Amniotic epithelial cell (primary cell): ENCODE measurements at places on chromosomes 5 and 9.

- DNase-seq: no peak
Observed at GRCh38 chr5:67102708-67103107, 93.9 kb downstream of the CD180 start.

DNA sequence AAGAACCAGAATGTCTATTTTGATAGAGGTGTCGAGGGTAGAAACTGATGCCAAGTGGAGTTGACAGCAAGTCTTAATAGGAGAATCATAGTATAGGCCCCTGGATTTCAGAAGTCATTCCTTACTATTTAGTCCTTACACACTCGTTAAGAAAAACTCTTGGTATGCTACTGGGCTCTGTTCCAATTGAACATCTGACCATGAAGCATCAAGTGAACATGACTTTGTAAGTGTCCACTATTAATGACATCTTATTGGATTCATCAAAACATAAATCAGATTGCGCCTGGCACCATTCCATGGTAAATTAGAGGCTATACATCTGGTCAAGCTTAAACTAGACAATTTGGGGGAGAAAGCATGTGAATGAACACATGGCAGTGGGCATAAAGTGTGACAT is 1056.5 kb upstream of the EDIL3 start:
- DNase-seq: no peak

- no peak for DNase-seq
Observed at GRCh38 chr5:50564079-50564478, 102.4 kb upstream of the PARP8 start.

GRCh38 chr5:61811052-61811451 is 479.0 kb downstream of the ZSWIM6 start:
- DNase-seq: no peak

GRCh38 chr5:139131921-139132432 is 66.2 kb downstream of the SIL1 start:
- DNase-seq: peak; percentile 26

DNA sequence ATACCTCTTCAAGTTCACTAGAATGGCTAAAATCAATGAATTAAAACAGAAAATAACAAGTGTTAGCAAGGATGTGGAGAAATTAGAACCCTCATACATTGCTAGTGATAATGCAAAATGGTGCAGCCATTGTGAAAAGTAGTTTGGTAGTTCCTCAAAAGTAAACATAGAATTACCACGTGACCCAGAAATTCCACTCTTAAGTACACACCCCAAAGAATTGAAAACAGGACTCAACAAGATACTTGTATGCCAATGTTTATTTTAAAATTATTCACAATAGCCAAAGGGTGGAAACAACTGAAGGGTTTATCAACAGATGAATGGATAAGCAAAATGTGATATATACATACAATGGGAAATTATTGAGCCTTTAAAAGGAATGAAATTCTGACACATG is 70.3 kb downstream of the BARX1 start:
- DNase-seq: no peak

- peak; percentile 89 for DNase-seq
Observed at GRCh38 chr9:111431684-111432083, 52.5 kb downstream of the ECPAS start.

DNA sequence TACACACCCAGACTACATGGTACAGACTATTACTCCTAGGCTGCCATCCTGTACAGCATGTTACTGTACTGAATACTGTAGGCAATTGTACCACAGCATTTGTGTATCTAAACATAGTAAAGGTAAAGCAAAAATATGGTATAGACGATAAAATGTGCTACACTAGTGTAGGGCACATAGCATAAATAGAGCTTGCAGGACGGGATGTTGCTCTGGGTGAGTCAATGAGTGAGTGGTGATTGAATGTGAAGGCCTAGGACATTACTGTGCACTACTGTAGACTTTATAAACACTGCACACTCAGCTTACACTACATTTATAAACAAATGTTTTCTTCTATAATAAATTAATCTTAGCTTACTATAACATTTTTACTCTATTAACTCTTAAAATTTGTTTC is 25.6 kb downstream of the ANKRD55 start:
- peak; percentile 36 for DNase-seq

DNA sequence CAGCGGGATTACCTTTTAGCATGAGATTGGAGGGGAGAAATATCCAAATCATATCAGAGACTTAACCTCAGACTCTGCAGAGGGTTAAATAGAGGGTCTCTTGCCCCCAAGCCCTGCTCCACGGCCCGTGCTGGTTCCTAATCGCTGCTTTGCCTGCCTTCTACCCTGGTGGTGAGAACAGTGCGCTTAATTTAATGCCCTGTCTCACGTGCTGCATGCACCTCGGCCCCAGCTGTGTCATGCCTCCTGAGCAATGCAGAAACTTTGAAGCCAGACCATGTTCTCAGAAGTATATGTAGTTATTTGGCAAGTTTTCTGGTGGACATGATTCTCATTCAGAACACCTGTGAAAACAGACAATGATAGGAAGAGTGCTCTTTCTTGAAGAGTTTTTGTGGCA is 1.4 kb downstream of the OTULIN start:
- peak; percentile 32 for DNase-seq

- DNase-seq: peak; percentile 46
Observed at GRCh38 chr5:83077662-83078261, 415 bp downstream of the XRCC4 start.

DNA sequence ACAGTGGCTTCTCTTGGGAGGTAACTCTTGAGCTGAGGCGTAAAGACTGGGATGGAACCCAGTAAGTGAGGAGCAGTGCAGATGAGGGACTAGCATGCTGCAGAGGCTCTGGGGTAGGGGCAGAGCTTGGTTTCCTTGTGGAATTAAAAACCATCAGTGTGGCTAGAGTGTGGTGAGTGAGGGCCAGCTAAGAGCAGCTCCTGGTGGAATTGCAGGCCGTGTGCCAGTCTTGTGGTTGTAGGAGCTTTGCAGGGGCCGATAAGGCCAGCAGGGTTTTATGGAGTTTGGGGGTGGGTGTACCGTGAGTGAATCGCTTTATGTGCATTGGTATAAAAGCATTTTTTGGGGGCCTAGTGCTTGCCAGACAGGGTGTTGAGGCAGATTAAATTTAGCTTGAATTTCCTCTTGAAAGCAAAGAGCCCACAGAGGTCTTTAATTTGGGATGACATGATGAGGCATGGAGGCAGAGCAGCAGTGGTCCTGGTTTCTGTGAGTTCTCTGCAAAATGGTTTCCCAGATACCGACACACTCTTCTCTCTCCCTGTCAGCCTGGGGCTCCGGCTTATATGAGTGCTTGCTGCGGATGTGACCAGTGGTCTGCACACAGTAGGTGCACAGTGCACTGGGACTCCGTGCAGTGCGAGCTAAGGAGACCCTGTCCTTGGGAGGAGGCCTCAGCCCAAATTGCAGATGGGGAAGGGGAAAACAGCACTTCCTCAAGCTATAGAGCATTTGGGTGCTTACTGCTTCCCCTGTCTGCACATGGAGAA is 176.4 kb upstream of the PITX1 start:
- DNase-seq: peak; percentile 68

GRCh38 chr9:122071715-122072114 is 21.4 kb downstream of the TTLL11 start:
- no peak for DNase-seq

- no peak for DNase-seq
Observed at GRCh38 chr5:110517396-110517795, 209.1 kb downstream of the TMEM232 start.

DNA sequence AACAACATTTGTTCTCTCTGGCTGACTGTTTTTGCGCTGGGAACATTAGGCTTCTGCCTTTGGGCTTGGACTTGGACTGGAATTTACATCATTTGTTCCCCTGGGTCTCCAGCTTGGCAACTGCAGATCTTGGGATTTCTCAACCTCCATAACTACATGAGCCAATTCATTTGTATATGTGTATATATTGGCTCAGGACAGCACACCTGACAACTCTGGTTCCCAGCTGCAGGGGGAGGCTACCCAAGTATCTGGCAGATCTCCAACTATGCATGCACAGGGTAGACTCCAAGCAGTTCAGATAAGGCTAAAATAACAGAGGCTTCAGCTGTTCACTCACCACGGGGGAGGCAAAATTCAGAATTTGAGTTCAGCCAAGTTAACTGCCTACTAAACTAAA is 31.6 kb upstream of the F2RL1 start:
- DNase-seq: peak; percentile 88

GRCh38 chr5:34863946-34864345 is 25.0 kb downstream of the TTC23L start:
- no peak for DNase-seq

- peak; percentile 68 for DNase-seq
Observed at GRCh38 chr9:103397868-103398600, 402.9 kb downstream of the CYLC2 start.

DNA sequence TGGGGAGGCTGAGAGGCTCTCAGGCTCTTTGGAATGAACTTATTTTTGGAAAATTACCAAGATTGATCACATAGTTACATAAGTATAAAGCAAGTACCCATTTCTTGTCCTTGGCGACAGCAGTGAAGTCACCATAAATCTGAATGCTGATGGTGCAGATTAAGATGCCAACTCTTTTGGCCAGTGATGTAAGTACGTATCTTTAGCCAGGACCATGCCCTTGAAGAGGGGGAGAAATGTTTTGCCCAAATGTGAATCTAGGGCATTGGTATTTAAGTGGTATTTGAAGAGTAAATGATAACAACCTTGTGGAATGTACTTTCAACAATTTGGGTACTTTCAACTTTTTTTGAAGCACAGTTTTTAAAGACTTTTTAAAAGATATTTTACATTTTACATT is 68.2 kb upstream of the RAD23B start:
- DNase-seq: peak; percentile 11

- DNase-seq: peak; percentile 74
Observed at GRCh38 chr5:128695791-128696530, 157.9 kb upstream of the FBN2 start.

DNA sequence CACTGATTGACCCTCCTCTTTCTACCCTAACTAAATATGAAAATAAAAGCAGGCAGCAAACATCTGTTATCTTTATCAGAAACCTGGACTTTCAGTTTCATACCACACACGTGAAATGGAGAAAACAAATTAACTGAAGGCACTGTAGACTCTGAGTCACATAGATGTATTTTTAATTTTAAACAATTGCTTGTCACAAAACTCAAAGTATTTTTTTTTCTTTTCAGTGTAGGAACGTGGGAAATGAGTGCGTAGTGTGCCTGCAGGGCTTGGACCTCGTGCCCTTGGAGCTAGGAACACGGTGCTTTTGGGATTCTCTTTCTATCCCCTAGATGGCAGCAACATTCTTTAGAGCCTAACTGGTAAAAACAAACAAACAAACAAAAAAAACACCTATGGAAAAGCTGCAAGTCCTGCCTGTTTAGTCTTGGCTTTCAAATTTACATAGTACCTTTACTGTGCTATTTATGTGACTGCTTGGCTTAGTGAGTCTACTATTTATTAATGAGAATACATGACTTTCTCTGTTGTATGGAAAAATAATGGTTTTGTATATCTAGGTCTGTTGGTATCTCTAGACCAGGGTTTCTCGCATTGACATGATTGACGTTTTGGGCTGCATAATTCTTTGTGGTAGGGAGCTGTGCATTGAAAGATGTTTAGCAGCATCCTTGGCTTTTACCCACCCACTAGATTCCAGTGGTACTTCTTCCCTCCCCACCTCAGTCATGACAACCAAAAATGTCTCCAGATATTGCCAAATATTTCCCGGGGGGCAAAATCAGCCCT is 16.8 kb upstream of the ACTBL2 start:
- peak; percentile 78 for DNase-seq

DNA sequence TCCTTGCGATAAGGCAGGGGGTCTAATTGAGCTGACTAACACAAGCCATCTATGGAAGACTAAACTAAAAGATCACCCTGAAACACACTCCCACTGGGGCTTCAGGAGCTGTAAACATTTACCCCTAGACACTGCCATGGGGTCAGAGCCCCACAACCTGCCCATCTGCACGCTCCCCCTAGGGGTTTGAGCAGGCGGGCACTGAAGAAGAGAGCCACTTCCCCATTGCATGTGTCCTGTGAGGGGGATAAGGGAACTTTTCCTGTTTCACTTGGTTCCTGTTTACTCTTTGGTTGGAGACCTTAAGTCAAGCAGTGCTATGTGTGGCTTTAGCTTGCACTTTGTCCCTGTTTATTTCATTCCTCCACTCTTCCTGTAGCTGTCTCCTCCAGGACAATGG is 1929.5 kb upstream of the CDH9 start:
- no peak for DNase-seq

DNA sequence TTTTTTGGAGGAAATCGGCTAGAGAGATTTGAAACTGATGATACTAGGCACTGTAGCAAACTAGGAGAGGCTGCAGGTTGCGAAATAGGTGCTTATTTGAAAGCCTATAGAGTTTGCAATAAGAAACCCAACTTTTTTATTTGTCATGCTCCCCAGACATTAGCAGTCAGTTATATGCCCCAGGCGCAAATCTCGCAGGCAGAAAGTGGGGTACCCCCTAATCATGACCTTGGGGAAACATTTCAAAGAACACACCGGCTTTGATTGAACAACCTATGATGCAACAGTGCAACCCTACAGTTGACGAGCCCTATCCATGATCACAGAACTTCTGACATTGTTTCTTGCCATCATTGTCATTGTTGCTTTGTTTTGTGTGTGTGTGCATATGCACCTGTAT is 510.5 kb downstream of the RAB3C start:
- peak; percentile 74 for DNase-seq

GRCh38 chr5:35248843-35249780 is 18.8 kb upstream of the PRLR start:
- DNase-seq: no peak

DNA sequence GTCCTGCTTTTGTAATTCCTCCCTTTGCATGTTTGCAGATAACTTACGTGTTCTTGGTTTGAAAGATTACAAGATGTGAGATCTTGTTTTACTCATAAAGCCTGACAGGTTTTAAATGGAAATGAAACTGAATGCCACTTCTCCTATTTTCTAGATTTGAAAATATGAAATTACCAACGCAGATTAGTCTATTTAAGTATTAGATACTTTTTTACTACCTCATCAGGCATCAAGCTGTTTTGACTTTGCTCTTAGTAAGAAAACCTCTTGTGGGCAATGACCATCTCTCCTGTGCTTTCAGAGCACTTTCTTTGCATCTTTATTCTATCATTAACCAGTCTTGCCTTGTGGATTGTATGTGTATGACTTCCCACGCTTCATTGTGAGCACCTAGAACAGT is 3.5 kb downstream of the DMXL1 start:
- DNase-seq: no peak

- peak; percentile 32 for DNase-seq
Observed at GRCh38 chr5:55934115-55934613, 60.6 kb downstream of the IL6ST start.
